ENCODE measurements at places on chromosomes 7 and 10. TPM values are rescaled to one million over a fixed set of nuclear protein-coding genes. Genes with fewer than 3 reads are reported as not detected.

DNA sequence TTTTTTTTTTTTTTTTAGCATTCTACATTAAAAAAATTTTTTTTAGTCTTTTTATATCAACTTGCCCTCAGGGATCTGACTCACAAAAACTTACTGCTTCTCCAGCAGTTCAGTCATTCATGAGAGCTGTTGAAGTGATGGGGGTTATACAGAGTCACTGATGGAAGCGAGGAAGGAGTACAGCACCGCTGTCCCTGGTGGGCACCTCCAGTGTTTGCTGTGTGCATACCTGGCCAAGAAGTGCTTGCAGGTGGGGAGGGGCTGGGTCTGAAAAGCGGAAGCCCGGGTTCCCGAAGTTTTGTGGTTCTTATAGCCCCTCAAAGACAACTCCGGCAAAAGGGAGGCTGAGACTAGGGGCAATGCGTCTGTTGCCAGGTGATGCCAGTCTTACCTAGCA lies 46.2 kb downstream of the MINDY4 start:
- DNase-seq: no peak
- H3K36me3 ChIP-seq: no peaks in the 10 kb centered on the region
- peaks cover 18% of the 10 kb centered on the region for H3K4me1 ChIP-seq
- H3K27me3 ChIP-seq: peaks cover 2% of the 10 kb centered on the region

GRCh38 chr10:36220151-36220550 lies 578.1 kb upstream of the FZD8 start:
- H3K36me3 ChIP-seq: no peaks in the 10 kb centered on the region
- H3K4me3 ChIP-seq: no peak overlapping the region
- no peaks in the 10 kb centered on the region for H3K27me3 ChIP-seq
- DNase-seq: no peak
- no peak overlapping the region for H3K27ac ChIP-seq

GRCh38 chr10:107275806-107276205 lies 111.3 kb upstream of the SORCS1 start:
- no peaks in the 10 kb centered on the region for H3K27me3 ChIP-seq
- DNase-seq: no peak
- H3K27ac ChIP-seq: no peak overlapping the region

GRCh38 chr10:99435986-99436638 lies 5.7 kb upstream of the GOT1 start:
- no peaks in the 10 kb centered on the region for H3K27me3 ChIP-seq
- peaks cover 3% of the 10 kb centered on the region for H3K4me1 ChIP-seq
- H3K27ac ChIP-seq: no peak overlapping the region
- H3K4me3 ChIP-seq: no peak overlapping the region

- H3K27me3 ChIP-seq: no peaks in the 10 kb centered on the region
- H3K4me1 ChIP-seq: peaks cover 14% of the 10 kb centered on the region
- H3K27ac ChIP-seq: no peak overlapping the region
- no peak for DNase-seq
These were observed 4.9 kb downstream of the SMURF1 start for GRCh38 chr7:99139036-99139435.

- H3K4me3 ChIP-seq: no peak overlapping the region
- no peaks in the 10 kb centered on the region for H3K4me1 ChIP-seq
- H3K36me3 ChIP-seq: peaks cover 5% of the 10 kb centered on the region
- DNase-seq: no peak
- H3K27me3 ChIP-seq: no peaks in the 10 kb centered on the region
These were observed 13.0 kb downstream of the ATAD1 start for GRCh38 chr10:87804939-87805569.

DNA sequence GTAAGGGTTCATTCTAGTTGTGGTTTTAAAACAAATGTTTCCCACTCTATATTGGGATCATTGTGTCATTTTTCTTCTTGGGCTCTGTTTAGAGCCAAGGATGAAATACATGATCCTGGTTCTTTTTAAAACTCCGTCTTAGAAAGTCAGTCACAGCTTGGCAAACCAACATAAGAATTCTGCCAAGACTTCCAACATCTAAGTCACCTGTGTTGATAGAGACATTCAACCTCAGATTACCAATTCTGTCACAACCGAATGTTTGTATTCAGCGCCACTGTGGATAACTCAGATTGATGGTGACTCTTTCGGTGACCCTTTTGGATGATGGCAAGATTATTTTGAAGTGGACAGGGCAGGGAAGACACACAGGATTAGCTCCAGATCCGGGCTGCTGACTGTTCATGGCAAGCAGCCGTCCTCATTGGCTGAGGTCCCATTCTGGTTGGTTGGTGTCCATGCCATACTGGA lies 255.4 kb downstream of the ARHGAP21 start:
- no peaks in the 10 kb centered on the region for H3K36me3 ChIP-seq
- peaks cover 4% of the 10 kb centered on the region for H3K4me1 ChIP-seq
- H3K4me3 ChIP-seq: no peak overlapping the region
- no peaks in the 10 kb centered on the region for H3K27me3 ChIP-seq

- H3K4me3 ChIP-seq: no peak overlapping the region
- DNase-seq: no peak
- H3K27me3 ChIP-seq: no peaks in the 10 kb centered on the region
- peaks cover 14% of the 10 kb centered on the region for H3K4me1 ChIP-seq
These were observed 189.9 kb upstream of the KLF14 start for GRCh38 chr7:130923930-130924329.

DNA sequence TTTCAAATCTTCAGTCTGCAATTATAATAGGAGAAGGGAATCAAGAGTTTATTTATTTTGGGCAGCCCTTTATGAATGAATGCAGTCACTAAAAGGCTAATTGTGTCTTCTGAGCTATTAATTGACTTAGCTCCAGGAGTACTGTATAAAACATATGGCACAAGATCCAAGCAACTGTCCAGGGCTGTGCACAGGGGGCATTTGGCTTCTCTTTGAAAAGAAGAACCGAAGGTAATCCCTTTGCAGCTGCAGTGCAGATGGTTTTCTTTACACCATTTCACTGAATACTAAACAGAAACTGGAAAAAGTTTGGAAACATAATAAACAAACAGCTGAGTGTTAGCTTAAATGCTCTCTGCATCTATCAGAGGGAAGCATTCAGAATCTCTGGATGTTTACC lies 282.6 kb upstream of the LRRN3 start:
- H3K27me3 ChIP-seq: no peaks in the 10 kb centered on the region
- DNase-seq: peak; percentile 23
- no peak overlapping the region for H3K27ac ChIP-seq
- H3K36me3 ChIP-seq: no peaks in the 10 kb centered on the region

GRCh38 chr10:82932451-82932850 lies 1057.5 kb downstream of the NRG3 start:
- H3K27ac ChIP-seq: no peak overlapping the region
- DNase-seq: peak; percentile 51
- no peaks in the 10 kb centered on the region for H3K4me1 ChIP-seq
- H3K36me3 ChIP-seq: no peaks in the 10 kb centered on the region
- H3K4me3 ChIP-seq: no peak overlapping the region

DNA sequence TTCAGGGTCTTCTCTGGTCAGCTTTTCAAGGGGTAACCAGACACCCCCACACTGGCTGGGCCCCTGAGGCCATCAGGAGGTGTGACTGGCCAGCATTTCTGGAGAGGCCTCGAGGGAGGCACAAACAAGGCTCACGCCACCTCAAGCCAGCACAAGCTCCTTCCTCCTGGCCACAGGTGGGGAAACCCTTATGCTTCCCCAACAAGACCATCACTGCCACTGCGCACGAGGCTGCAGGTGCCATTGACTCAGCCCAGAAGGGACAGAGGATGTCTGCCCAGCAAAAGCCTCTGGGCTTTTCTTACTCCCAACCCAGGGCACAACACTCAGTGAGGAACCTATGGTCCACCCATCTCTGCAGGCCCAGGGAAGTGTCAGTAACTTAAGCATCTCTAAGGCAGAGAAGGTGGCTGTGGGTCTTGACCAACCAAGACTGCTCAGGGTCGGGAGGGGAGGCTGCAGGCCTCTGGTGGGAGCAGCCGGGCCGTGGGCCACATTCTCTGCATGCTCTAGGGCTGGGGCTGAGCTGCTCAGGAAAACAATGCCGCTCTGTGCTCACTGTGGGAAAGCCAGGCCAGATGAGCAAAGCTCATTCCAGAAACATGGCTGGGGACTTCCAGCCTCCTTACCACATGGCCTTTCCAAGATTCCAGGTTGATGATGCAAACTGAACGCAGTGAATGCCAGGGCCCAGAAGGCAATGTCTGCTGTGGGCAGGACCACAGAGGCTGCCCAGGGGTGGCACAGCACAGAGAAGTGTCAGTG lies 24.2 kb upstream of the RASSF4 start:
- no peak for DNase-seq
- H3K36me3 ChIP-seq: no peaks in the 10 kb centered on the region
- H3K27ac ChIP-seq: peak overlapping the region; percentile 90
- peaks cover 44% of the 10 kb centered on the region for H3K4me1 ChIP-seq
- H3K4me3 ChIP-seq: no peak overlapping the region

DNA sequence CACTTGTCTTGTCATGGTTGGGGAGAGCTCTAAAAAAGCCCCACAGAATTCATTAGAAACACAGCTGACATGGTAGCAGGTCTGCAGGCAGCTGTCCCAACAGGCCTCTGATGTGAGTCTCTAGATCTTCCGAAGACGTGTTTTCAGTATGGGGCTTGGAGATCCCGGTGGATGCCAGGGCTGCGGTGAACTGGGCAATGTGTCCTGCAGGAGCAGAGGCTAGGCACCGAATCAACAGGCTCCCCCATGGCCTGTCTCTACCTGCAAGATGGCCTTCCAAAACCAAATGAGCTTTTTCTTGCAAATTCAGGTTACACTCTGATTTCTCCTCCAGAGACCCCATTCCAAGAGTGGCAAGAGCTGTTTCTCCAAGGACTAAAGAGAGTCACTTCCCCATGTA lies 2.9 kb downstream of the CPXM2 start:
- peaks cover 54% of the 10 kb centered on the region for H3K4me1 ChIP-seq
- no peak overlapping the region for H3K4me3 ChIP-seq
- no peak overlapping the region for H3K27ac ChIP-seq
- no peak for DNase-seq

DNA sequence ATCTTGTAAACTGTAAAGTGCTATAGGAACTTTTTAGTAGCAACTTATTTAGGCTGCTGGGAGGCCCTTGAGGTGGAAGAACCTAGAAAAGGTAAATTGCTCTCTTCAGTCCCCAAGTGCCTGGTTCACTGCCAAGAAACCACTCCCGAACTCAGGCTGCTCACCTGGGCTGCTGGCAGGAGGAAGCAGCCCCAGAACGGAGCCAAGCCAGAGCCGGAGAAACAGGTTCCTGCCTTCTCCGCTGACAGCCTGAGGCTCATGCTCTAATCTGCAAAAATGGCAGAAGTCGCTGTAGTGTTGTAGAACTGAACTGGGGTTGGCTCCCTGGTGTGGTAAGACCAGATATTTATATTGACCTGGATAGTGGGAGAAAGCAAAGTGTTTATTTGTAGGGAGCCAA lies 136.0 kb downstream of the CUL2 start:
- no peak overlapping the region for H3K4me3 ChIP-seq
- no peak overlapping the region for H3K27ac ChIP-seq
- no peaks in the 10 kb centered on the region for H3K4me1 ChIP-seq
- no peak for DNase-seq

DNA sequence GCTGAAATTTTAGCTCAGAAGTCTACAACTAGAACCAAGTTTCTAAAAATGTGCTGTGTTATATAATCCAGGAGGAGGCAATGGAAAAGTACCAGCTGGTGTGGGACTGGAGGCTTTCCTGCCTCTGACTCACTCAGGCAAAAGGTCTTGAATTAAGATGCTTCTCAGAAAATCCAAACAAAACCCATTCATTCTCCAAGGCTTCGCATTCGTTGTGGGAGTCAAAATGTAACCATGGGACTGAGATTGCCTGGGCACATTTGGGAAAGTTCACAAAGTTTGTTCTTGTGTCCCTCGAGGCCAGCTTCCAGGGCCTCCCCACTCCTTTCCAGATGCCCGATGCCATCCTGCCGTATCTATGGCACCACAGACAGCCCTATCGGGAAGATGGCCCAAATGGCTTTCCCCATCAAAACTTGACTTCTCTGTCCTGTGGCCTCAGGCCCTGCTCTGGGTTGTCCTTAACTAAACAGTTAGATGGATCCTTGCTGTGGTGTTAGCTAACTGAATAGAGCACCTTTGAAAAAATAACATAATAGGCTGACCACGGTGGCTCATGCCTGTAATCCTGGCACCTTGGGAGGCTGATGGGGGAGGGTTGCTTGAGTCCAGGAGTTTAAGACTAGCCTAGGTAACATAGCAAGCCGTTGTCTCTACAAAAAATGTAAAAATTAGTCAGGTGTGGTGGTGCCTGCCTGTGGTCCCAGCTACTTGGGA lies 180.5 kb downstream of the PFKFB3 start:
- H3K36me3 ChIP-seq: no peaks in the 10 kb centered on the region
- peak; percentile 84 for DNase-seq
- H3K27ac ChIP-seq: peak overlapping the region; percentile 67
- no peak overlapping the region for H3K4me3 ChIP-seq
- H3K27me3 ChIP-seq: no peaks in the 10 kb centered on the region

GRCh38 chr10:51273574-51273973 lies 199.3 kb downstream of the PRKG1 start:
- H3K4me3 ChIP-seq: no peak overlapping the region
- DNase-seq: no peak
- H3K27ac ChIP-seq: no peak overlapping the region
- H3K4me1 ChIP-seq: no peaks in the 10 kb centered on the region
- no peaks in the 10 kb centered on the region for H3K27me3 ChIP-seq

- no peak overlapping the region for H3K4me3 ChIP-seq
- no peaks in the 10 kb centered on the region for H3K4me1 ChIP-seq
- no peaks in the 10 kb centered on the region for H3K27me3 ChIP-seq
- DNase-seq: no peak
- no peaks in the 10 kb centered on the region for H3K36me3 ChIP-seq
These were observed 277.0 kb upstream of the MTPN start for GRCh38 chr7:136254148-136254547.

DNA sequence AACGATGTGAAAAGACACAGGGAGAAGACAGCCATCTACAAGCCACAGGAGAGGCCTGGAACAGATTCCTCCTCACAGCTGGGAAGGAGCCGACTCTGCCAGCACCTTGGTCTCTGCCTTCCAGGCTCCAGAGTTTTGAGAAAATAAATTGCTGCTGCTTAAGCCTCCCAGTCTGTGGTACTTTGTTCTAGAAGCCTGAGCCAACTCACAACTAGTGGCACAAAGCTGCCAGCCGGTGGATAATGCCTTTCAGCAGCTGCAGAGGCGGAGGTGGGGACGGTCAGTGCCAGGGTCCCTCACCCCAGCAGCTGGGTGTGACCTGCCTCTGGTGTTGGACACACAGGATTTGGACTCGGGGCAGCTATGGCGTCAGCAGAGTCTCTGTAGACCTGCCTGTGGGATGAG lies 255.4 kb upstream of the PITRM1 start:
- H3K27ac ChIP-seq: peak overlapping the region; percentile 75
- no peaks in the 10 kb centered on the region for H3K36me3 ChIP-seq
- H3K27me3 ChIP-seq: no peaks in the 10 kb centered on the region
- peaks cover 36% of the 10 kb centered on the region for H3K4me1 ChIP-seq
- no peak for DNase-seq

NAPEPLD gene
- 28.7 TPM for total RNA-seq

SEMA3D gene
- 35.7 TPM for total RNA-seq

AIFM2 gene
- 4.2 TPM for total RNA-seq

ASL gene
- 28.8 TPM for total RNA-seq

TMEM176A gene
- 14.7 TPM for total RNA-seq

SVOPL gene
- total RNA-seq: 1.2 TPM

ITPRID1 gene
- not detected for total RNA-seq
